ENCODE measurements at places on chromosomes 4 and X.

DNA sequence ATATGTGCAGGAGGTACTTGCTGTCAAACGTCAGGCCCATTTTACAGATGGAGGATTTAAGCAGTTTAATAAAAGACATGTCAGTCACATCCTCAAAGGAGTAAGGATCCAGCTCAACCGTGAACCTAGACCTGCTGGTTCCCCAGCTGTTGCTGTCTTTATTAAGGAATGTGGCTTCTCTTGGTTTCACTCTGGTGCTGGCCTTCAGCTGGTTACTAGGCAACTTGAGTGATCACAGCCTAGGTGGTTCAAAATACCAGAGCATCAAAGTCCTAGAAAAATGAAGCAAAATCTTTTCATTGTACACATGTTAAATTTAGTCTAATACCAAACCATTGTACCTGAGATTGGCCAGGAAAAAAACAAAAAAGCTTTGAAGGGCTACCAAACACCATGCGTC lies 32.7 kb upstream of the GLRA2 start:
- DNase-seq: no peak

- no peak for DNase-seq
Measured at GRCh38 chrX:112941209-112941837, 100.7 kb upstream of the AMOT start.

GRCh38 chrX:122833230-122833629 lies 350.8 kb upstream of the GRIA3 start:
- DNase-seq: no peak

DNA sequence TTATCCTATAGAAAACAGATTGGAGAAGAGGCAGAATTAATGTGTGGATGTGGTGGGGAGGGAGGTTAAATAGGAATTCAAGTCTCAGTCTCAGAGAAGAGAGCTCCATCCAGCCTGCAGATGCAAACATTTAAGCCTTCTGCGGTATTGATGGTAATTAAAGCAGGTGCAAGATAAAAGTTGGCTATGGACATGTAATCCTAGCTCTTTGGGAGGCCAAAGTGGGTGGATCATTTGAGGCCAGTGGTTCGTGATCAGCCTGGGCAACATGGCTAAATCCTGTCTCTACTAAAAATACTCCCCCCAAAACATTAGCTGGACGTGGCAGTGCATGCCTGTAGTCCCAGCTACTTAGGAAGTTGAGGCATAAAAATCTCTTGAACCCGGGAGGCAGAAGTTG lies 332.7 kb downstream of the PABPC4L start:
- DNase-seq: no peak

- no peak for DNase-seq
Measured at GRCh38 chr4:84862064-84862463, 104.4 kb downstream of the WDFY3 start.

Data from germinal center (tissue), 1 donor.